ENCODE measurements at places on chromosomes 12 and 14.

- no peak for DNase-seq
These were observed 18.6 kb downstream of the PSMC1 start for GRCh38 chr14:90274808-90275457.

DNA sequence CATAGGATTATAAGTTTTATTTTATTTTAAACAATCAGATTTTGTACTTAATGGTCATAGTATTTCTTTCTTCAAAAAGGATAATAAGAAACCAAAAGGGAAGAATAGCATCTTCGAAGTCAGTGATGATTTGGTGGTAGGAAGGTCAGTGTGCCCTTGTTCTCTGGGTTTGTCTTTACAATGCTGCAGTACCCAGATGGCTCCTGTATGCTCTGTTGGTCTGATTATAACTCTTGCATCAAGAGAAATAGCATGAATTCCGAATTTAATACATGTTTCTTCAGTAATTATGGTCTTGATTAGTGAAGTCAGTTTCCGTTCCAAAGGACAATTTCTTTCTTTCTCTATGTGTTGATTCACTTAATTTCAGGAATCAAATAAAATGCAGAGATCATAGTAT lies 180.2 kb downstream of the TMTC2 start:
- no peak for DNase-seq

DNA sequence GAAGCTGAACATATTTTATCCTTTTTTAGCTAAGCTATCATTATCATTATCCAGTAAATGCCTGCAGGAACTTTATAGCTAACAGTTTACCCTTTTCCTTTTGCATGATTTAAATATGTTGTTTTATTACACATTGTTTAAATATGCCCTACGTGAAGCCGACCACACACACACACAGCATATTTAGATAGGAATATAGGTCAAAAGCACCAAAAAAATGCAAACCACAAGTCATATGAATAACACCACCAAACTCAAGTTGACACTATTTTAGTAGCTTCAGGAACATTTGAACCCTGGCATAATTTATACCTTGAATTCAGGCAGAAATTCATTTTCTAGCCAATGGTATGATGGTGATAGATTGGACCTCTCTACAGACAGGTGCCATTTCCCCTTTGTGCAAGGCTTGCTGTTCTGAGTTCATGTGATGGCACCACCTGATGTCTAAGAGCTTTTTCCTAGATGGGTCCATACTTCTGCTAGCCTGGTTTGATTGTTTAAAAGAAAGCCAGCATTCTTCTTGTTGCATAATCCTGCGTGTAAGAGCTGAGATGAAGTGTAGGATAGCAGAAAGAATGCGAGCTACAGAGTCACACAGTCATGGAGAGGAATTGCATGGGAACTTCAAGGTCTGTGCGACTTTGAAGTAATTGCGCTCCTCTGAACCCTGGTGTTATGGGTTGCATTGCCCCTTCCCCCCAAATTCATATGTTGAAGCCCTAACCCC lies 454.8 kb upstream of the SOX5 start:
- DNase-seq: no peak

DNA sequence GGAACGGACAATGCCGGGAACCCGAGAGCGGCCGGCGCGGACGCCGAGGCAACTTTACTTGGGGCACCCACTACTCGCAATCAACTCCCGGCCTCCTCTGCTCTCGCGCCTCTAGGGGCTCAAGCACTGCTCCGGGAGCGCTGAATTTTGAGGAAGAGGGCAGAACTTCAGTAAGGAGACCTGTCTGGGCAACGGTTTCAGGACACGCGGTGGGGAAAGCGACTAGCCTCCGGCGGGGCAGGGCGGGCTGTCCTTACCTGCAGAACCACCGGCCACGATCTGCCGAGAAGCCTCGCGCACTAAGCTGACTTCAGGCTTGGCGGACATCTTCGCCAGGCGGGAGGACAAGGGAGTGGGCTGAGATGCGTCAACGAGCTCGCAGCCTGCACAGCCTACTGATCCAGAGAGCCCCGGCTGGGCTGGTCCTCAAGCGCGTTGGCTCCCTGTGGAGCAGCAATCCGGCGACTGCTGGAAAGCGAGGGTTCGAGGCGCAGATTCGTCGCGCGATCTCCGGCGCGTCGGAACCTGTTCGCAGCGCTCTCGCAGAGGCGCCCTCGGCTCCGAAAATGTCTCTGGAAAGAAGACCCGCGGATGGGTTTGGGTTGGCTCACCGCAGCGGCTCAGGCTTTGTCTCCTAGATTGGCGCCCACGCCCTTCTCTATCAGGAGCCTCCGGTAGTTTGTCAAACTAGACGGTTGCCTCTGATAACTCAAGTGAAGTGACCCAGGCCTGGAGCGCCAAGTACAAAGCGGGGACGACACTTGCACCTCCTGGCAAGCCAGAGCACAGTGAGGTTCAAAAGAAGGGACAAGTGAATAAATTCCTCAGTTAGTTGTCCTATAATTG lies at the start of gene SLC25A21:
Gene SLC25A21, minus strand, starts transcription at position 583 of the 846 bp plus-strand sequence.
- DNase-seq: no peak

DNA sequence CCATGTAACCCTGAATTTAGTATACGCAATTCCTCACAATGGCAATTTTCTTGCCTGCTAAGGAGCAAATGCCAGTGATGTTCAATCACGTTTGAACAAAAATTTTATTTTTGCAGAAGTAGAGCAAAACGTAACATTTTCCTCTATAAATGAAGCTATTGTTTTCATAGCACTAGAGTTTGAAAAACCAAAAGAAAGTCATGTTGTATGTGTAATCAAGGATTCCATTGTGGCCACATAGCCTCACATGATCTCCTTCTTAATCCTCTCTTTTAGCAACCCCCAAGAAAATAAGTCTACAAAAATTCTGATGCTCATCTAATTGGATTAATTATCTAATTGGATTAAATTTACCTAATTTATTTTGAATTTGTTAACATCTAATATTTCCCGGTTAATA lies 1217.4 kb upstream of the FLRT2 start:
- no peak for DNase-seq

GRCh38 chr12:123834845-123835244 lies 72.7 kb downstream of the DNAH10 start:
- no peak for DNase-seq

GRCh38 chr14:97138801-97139200 lies 341.6 kb downstream of the VRK1 start:
- no peak for DNase-seq

- no peak for DNase-seq
These were observed 20.3 kb downstream of the PDE6H start for GRCh38 chr12:14993117-14993516.

- no peak for DNase-seq
These were observed 1.3 kb downstream of the DTX1 start for GRCh38 chr12:113057565-113058485.

- no peak for DNase-seq
These were observed 1047.2 kb downstream of the SLC6A15 start for GRCh38 chr12:83865431-83865830.

GRCh38 chr14:96586056-96586455 lies 83.9 kb downstream of the PAPOLA start:
- DNase-seq: no peak

- DNase-seq: no peak
These were observed 99.2 kb downstream of the PRICKLE1 start for GRCh38 chr12:42490261-42490842.

GRCh38 chr12:62882696-62883095 lies 52.3 kb downstream of the PPM1H start:
- no peak for DNase-seq

DNA sequence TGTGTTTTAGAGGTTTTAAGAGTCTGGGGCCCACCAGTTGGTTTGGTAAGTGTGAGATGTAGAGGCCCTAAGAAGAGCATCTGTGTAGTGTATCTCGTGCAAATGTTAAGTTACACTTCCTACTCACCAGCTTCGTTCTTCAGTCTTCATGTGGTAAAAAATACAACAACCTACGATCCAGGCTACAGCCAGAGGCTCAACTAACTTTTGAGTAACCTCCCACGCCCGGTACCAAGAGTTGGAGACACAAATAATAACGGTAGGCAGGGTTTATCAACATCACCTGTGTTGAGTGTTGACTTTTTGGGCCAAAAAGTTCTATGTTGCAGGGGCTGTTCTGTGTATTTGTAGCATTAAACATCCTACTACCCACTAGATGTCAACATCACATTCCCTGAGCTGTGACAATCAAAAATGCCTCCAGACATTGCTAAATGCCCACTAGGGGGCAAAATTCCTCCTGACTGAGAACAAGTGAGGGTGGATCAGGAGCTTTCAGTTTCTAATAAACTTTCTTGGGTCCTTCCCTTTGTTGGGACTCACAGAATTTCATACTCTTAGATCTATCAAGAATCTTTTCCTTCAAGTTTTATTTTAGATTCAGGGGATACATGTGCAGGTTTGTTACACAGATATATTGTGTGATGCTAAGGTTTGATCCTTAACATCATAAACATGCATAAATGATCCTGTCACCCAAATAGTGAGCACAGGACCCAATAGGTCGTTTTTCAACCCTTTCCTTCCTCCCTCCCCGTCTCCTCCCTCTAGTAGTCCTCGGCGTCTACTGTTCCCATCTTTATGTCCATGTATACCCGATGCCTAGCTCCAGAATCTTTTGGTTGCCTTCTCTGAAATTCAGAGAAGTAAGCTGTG lies 94.7 kb downstream of the SLC2A13 start:
- no peak for DNase-seq

DNA sequence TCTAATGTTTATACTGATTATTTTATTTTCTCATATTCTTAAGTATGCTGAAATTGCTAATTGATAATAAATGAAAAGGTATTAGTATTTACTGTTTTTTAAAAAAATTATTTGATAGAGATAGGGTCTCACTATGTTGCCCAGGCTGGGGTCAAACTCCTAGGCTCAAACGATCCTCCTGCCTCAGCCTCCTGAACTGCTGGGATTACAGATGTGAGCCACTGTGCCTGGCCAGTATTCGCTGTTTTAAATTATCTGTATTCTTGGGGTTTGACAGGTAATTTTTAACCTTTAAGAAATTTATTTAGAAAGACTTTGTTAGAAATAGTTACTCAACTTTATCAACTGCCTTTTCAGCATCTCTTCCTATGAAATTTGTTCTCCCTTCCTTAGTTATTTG lies 32.2 kb downstream of the RAN start:
- DNase-seq: no peak

GRCh38 chr12:89662623-89663022 lies 46.0 kb downstream of the ATP2B1 start:
- no peak for DNase-seq

- no peak for DNase-seq
These were observed 62.0 kb downstream of the TMEM132C start for GRCh38 chr12:128328961-128329360.

GRCh38 chr14:45810152-45810872 lies 557.3 kb upstream of the MIS18BP1 start:
- DNase-seq: no peak

DNA sequence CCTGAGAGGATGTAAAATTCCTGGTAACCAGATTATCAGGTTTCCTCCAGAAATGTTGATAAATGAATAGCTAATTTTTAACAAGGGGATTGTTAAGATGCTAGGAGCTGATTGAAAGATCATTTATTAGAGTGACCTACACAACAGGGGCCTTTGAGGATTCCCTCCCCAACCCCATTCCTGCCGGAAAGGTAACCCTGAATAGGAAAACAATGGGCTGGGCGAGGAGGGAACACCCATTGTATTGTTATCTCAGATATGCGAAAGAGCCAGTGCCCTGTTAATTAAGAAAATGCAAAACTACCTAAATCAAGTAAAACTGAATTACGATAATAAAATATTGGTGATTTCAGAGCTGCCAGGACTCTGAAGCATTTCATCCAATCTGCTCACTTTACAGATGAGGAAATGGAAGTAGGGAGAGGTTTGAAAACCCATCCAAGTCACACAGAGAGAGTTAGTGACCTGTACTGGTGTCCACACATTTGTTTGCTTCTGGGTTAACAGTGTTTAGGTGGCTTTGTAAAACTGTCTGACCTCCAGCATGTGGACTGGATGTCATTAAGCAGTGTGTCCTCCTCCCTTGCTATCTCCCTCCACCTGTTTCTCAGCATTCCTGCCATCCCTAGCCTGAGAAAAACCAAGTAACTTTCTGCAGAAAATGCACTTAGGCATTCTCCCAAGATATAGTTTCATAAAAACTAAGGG lies 214.8 kb downstream of the TTC6 start:
- DNase-seq: no peak

- DNase-seq: no peak
These were observed 18.1 kb upstream of the TMEM106C start for GRCh38 chr12:47945341-47945728.

- no peak for DNase-seq
These were observed 1.1 kb upstream of the GLT1D1 start for GRCh38 chr12:128852026-128852698.

DNA sequence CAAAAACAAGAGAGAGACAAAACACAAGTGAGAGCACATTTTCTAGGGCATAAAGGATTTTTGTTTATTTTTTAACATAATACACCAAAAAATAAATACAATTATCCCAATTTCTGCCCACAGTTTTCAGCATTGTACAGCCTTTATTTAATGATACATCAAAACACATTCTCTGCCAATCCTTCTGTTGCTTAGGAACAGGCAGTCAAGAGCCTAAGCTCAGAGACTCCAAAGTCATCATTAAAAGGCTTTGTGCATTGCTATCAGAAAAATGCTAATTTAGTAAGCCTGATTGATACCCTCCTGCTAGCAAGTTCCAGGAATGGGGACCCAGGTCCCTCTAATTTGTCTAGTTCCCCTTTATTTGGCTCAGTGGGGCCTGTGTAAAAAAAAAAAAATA lies 536.5 kb downstream of the RPS29 start:
- no peak for DNase-seq

GRCh38 chr12:2294651-2295475 lies 242.1 kb downstream of the CACNA1C start:
- DNase-seq: no peak

- no peak for DNase-seq
These were observed 13.1 kb downstream of the DYNC1H1 start for GRCh38 chr14:101977311-101978071.

GRCh38 chr12:127690161-127690560 lies 576.8 kb upstream of the TMEM132C start:
- no peak for DNase-seq

DNA sequence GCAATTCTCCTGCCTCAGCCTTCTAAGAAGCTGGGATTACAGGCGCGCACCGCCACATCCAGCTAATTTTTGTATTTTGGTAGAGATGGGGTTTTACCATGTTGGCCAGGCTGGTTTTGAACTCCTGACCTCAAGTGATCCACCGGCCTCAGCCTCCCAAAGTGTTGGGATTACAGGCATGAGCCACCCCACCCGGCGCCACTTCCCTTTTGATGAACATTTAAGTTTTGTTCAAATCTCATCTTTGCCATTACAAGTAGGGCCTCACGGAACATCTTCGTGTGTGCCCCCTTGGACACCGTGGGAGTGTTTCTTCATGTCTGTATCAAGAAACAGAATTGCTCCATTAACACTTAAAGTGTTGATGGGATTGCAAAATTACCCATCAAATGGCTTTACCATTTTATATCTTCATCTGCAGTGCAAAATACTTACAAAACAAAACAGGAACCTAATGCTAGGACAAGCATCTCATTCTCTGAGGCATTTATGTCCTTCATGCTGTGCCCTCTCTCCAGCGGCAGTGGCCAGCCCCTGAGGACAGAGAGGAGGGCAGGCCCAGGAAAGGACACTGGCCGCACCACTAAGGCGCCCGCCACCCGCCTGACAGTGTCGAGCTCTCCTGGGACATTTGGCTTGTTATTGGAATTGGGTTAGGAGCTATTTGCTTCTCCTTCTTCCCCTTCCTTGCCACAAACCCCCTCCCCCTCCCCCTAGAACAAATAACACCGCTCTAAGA lies 61.7 kb downstream of the RFX4 start:
- DNase-seq: no peak
